ENCODE measurements at places on chromosomes 2 and 18.

GRCh38 chr2:224948859-224949258 lies 93.4 kb downstream of the DOCK10 start:
- no peak for DNase-seq

GRCh38 chr2:111199840-111200239 lies 79.1 kb downstream of the BCL2L11 start:
- DNase-seq = no peak

DNA sequence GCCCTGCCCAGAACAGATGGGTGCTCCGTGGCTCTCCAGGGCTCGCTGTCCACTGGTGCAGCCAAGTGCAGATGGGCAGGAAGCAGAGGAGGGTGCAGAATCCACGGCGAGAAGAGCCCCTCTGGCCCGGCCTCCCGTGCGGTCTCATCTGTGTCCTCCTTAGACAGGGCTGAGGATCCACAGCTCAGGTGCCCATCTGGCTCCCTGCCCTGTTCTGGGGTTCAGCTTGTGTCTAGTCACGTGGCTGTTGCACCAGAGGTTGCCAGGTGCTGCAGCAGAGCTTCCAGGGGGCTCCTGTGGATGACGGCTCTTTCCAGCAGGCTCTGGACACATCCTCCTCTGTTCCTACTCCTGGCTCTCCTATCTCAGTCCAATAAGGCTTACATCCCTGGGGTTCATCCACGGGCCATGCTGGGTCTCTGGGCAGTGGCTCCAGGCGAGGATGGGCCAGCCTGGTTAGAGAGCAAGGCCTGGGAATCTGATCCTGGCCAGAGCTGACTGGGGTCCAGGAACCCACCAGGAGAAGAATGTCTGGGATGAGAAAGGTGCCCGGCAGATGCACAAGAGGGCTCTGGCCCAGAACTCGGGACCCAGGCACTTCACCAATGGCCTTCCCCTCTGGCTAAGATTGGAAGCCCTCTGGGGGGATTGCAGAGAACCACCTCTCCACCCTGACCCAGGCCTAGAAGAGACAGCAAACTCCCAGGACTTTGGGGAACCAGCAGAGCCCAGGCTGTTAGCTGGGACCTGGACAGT lies 116.3 kb upstream of the ID2 start:
- no peak for DNase-seq

- DNase-seq = no peak
Measured at GRCh38 chr2:69677914-69678313, 34.4 kb upstream of the AAK1 start.

- no peak for DNase-seq
Measured at GRCh38 chr2:163640542-163641193, 95.1 kb downstream of the FIGN start.

- no peak for DNase-seq
Measured at GRCh38 chr18:3219631-3220335, at the start of gene MYOM1. Gene MYOM1 (minus strand): TSS chr18:3219968. CDS start chr18:3215223, 4,745 bp downstream.

GRCh38 chr2:137967042-137967441 lies 2.8 kb downstream of the HNMT start:
- no peak for DNase-seq

- DNase-seq = no peak
Measured at GRCh38 chr2:46544581-46544980, 65.2 kb downstream of the TMEM247 start.

- no peak for DNase-seq
Measured at GRCh38 chr2:156430236-156430979, 5.8 kb upstream of the GPD2 start.

- DNase-seq = no peak
Measured at GRCh38 chr2:127733816-127734537, 32.7 kb downstream of the SFT2D3 start.

DNA sequence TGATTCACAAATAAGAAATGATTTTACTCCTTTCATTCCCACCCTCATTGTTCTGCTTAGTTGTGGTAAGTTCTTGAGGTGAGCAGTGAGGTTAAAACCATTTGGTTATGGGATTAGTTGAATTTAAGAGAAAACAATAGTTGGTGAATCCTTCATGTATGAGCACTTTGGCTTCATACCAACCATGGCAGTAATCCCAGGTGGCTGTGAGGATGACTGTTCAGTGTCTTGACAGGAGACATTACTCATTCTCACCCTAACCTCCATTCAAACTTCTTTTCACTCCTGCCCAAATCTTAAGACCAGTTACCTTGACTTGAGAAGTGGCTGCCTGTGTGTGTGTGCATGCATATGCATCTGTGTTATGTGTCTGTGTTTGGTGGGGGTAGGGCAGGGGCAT lies 143.1 kb downstream of the SETBP1 start:
- no peak for DNase-seq

GRCh38 chr2:216142540-216142939 lies 33.4 kb downstream of the XRCC5 start:
- no peak for DNase-seq

DNA sequence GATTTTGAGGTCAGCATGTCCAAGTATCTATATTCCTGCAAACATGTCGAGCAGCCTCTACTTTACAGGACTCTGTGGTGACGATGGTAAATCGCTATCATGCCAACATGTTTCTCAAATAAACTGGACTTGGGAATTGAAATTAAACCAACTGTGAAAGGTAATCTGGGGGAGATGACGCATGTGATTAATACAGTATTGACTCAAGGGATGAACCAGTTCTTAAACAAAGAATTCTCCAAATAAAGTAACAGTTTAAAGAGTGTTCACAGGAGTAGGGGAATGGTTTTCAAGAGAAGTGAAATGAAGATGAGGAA lies 54.3 kb downstream of the THUMPD2 start:
- DNase-seq = no peak

DNA sequence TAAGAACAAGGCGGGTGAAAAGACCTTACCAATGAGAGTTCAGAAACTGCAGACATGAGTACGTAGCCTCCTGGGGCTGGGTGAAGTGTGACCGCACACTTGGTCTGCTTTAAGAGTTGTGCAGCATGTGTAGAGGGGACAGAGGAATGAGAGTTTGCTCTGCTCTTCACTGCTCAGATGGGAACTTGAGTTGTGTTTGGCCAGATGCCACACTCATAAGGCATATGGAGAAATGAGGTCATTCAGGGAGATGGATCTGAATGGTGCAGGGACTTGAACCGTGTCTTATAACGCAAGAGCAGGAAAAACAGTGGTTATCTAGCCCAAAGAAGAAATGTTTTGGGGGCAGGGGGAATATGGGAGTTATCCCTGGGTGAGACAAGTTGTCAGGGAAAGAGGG lies 273.8 kb upstream of the LYPD1 start:
- DNase-seq = no peak

GRCh38 chr2:15169326-15170069 lies 391.6 kb downstream of the NBAS start:
- no peak for DNase-seq

DNA sequence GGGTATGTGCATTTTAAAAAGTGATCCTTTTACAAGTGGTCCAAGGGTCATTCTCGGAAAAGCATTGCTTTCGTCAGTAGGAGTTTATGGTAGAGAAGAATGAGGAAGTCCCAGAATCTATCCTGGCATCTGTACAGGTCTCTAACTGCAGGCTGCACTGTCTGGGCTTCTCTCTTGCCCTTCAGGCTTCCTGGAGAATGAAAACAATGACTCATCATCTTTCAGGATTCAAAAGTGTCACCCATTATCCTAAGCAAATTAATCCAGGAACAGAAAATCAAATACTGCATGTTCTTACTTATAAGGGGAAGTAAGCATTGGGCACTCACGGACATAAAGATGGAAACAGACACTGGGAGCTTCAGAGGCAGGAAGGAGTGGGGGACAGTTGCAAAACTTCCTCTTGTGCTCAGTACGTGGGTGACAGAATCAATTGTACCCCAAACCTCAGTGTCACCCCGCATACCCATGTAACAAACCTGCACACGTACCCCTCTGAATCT lies 60.2 kb upstream of the TXNDC2 start:
- no peak for DNase-seq

GRCh38 chr2:148666555-148666954 lies 22.0 kb downstream of the EPC2 start:
- DNase-seq = no peak

DNA sequence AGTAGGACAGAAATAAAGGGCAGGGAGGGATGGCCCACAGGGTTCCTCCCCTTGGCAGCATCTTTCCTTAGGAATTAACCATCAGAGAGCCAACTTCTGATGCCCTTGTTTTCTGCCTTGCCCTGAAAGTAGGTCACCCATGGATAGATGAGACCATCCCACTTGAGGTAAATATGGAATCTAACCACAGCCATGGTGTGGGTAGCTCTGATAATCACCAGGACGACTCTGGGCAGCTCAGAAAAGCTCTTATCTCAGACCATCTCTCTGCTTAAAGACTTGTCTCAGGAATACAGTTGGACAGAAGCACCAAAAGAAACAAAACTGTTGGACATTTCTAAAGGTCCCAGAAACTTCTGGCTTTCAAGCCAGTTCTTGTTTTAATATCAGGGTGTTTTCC lies 101.4 kb upstream of the CELF4 start:
- DNase-seq = no peak

GRCh38 chr2:226860087-226860486 lies 24.2 kb downstream of the RHBDD1 start:
- DNase-seq = no peak

GRCh38 chr2:223613017-223613950 lies 11.1 kb upstream of the SCG2 start:
- DNase-seq = peak; percentile 86

DNA sequence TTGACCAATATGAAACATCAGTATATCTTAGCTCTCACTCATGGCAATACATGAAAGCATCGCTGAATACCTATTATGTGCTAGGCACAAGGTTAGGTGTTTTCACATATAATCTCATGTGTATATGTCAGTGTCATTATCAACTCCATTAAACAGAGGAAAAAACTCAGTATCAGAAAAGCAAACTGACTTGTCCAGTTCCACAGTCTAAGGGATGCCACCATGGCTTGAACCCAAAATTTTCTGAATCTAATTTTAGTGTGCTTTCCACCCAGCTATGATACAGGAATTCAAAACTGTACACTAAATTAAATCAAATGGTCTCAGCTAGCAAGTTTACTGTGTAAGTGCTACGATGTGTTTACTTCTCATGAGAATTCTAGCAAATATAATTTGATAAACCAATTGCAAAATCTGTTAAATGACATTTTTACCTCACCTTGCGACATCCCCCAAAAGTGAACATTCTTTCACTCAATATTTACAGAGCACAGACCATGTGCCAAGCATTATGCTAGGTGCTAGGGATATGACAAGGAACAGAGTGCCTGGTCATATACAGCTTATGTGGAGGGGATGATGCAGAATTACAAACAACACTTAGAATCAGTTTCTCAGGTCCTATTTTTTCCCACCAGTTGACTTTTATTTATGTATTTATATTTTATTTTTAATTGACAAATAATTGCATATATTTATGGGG lies 211.6 kb downstream of the PID1 start:
- no peak for DNase-seq

DNA sequence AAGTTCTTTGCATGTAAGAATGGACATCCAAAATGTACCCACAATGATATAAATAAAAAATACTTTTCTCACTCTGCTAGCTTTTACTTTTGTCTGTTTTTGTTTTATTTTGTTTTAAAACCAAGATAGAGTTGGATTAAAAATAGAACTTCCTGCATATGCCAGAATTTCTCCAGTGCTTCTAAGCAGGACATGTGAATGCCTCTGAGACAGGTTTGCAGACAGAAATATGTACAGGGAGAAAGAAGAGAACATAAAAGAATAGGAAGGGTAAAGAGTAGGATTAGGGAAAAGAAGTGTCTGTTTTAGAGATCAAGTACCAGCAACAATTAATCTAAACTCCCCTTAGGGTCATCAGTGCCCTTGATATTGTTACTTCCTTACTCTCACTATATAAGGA lies 114.4 kb downstream of the BMPR2 start:
- DNase-seq = no peak

- no peak for DNase-seq
Measured at GRCh38 chr2:42947809-42948600, 155.6 kb upstream of the HAAO start.

DNA sequence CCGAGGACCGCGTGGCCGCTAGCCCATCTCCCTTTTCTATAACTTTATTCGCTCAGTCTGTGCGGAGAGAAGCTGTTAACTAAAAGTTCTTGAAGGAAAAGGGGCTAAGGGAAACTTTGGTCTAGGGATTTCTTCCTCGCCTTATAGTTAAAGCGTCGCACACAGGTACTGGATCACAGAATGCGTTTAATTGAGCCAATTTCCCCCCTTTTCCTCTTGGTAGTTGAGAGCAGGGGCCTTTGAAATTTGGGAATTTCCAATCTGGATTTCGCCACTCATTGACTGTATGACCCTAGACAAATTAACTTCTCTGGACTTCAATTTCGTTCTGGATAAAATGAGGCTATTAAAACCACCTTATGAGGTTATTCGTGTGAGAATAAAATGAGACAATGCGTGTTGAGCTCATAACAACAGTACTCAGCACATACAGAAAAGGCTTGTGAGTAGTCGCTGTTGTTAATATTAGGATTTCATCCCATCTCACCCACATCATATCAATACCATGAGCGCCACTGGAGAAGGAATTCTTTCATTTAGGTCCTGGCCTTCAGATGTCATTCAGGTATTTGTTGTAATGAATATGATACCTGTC lies 763 bp upstream of the OLA1 start:
- no peak for DNase-seq

DNA sequence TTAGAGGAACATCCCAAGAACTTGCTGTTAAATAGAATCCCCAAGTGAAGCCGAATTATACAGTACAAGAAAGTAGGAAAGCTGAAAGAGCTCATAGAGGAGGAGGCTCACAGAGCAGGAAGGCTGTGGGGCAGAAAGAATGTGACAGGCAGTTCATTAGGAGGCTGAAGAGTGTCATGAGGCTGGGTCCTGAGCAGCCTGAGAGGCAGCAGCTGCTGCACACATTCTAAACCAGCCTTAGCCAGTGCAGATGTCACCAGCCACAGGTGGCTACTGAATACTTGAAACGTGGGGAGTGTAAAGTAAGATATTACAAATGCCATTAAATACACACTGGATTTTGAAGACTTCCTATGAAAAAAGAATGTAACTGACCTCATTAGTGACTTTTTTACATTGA lies 490.2 kb upstream of the KLHL29 start:
- no peak for DNase-seq

GRCh38 chr2:172672114-172672513 lies 63.5 kb upstream of the RAPGEF4 start:
- no peak for DNase-seq

DNA sequence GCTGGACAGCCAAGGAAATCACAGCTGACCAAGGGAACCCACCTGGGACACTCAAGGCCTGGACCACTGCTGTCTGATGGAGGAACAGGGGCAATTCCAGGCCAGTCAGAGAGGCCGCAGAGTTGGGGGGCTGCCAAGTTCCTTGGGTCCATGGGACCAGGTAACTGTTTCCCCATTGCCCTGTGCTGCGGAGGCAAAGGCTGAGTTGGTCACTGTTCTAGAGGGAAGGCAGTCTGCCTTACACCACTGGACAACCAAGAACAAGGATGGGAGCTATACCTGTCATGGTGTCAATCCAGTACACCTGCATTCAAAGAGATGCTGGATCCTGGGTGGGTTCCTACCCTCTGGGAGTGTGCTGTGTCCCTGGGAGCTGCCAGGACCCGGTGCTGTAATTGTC lies 9.6 kb upstream of the SP140L start:
- DNase-seq = no peak

Data from NCI-H748 treated with DMSO at 0.1 percent for 48 hours (cell line).